ENCODE measurements at places on chromosomes 16 and 17.

GRCh38 chr16:84932681-84933080, 78.7 kb downstream of the ZDHHC7 start:
- no peak for DNase-seq

DNA sequence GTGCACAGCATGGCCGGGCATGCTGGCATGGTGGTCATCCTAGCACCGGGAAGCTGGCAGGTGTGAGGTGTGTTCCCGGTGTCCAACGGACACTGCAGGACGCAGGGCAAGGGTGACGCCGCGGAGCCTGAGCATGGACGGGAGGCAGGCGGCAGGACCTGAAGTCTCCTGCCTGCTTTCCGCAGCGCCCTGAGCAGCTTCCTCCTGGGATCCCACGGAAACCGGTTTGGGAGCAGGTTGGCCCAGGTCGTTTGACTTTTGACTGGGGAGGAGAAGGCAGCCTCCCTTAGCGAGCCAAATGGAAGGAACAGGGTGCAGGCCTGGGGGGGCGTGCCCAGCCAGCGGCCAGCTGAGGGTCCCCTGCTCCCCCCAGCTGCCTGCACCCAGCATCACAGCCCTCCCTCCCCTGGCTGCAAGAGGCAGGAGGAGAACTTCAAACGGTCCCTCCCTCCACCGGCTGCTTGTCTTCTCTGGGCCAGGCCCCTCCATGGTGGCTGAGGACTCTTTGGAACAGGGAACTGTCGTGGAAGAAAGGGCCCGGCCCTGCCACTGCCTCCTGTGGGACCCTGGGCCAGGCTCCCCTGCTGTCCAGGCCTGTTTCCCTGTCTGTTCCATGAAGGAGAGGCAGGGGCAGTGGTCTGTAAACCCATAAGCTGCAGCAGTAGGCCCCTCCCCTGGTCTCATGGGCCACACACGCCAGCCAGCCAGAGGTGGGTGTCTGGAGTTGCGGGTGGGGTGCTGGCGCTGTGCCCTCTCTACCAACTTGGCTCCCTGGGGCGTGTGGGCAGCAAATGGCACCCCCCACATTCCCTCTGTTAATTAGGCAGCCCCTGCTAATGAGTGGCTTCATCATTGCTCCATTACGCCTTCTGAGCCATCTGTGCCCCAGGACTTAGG, 7.8 kb upstream of the ADGRG1 start:
- no peak for DNase-seq

- DNase-seq, result no peak
These were observed 943.8 kb upstream of the SOX9 start for GRCh38 chr17:71176928-71177443.

- DNase-seq, result no peak
These were observed 61.1 kb upstream of the CPHXL start for GRCh38 chr16:75787440-75787839.

DNA sequence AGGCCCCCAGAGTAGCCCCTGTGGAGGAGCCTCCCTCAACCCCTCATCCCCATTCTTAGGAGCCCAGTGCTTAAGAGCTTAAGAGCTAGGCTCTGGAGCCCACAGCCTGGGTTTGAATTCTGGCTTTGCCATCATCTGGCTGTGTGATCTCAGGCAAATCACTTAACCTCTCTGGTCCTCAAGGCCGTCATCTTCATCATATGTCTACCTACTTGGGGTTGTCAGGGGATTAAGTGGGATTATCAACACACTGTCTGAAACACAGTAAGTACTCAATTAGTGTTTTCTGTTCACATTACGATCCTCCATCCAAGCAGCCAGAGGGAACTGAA, 4.8 kb downstream of the SREBF1 start:
- no peak for DNase-seq

DNA sequence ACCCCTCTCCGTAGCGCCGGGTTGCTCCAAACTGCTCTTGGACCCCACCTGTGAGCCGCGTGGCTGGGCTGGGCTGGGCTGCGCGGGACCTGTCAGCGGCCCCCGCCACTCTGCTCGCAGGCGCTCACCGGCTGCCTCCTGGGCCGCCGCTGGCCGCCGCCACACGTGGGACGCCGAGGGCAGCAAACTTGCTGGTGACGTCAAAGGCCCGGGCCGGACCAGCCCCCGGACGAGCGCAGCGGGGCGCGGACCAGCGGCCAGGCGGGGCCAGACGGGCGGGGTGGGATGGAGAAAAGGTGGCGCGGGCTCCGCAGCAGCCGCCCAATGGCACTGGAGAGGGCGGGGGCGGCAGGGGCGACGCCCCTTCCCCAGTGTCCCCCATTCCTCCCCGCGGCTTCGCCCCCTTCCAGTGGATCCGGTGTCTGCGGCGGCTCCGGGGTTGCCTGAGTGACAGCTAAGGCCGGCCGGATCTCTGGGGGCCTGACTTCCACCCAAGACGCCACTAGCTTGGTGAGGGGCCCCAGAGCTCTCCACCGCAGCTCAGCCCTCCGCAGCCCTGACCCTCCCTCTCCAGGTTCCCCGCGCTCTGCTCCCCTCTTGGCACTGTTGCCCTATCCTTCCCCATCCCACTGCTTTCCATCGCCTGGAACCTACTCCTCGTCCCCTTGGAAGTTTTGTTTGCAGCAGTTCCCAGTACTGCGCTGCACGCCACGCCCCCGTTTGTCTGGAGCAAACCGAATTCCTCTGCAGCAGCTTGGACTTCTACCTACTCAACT, at the start of gene HS3ST3A1:
HS3ST3A1 (minus strand) TSS at position 154 of the 776 bp plus-strand sequence. CDS start 800 bp downstream, outside the sequence.
- DNase-seq, result no peak

DNA sequence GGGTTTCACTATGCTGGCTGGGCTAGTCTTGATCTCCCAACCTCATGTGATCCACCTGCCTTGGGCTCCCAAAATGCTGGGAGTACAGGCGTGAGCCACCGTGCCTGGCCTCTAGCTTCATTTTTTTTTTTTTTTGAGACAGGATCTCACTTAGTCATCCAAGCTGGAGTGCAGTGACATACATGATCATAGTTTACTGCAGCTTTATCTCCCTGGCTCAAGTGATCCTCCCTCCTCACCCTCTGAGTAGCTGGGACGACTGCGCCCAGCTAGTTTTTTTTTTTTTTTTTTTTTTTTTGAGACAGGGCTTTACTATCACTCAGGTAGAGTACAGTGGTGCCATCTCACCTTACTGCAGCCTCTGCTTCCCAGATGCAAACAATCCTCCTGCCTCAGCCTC, 9.7 kb downstream of the RPA1 start:
- DNase-seq, result no peak
